ENCODE measurements at places on chromosomes 7 and 10.

- DNase-seq: no peak
Observed at GRCh38 chr7:92696584-92696983, 106.4 kb upstream of the FAM133B start.

DNA sequence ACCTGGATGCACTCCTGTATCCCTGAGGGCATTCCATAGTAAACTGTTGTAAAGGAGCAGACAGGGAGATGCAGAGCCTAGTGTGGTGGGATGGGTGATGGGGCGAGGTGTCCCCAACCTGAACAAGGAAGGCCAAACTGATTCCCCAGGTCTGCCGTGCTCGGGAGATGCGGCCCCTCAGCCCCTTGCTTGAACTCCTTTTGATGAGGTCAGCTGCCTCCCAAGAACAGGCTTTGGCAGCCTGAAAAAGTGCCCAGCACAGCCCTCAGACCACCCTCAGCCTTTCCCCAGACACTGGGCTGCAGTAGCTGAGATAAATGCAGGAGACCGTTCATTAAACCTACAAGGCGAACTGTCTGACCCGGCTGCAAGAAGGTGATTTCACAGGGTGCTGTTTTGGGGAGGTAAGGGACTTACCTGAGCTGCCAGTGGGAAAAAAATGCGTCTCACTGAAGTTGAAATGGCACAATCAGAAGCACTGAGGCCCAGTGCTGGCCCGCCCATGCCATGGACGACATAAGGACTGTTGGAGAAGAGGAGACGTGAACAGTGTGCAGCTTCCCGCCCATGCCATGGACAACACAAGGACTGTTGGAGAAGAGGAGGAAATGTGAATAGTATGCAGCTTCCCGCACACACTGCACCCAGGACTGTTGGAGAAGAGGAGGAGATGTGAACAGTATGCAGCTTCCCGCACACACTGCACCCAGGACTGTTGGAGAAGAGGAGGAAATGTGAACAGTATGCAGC is 148.4 kb upstream of the FAM20C start:
- DNase-seq: no peak

- DNase-seq: no peak
Observed at GRCh38 chr10:125007436-125007835, 65.5 kb downstream of the ZRANB1 start.

DNA sequence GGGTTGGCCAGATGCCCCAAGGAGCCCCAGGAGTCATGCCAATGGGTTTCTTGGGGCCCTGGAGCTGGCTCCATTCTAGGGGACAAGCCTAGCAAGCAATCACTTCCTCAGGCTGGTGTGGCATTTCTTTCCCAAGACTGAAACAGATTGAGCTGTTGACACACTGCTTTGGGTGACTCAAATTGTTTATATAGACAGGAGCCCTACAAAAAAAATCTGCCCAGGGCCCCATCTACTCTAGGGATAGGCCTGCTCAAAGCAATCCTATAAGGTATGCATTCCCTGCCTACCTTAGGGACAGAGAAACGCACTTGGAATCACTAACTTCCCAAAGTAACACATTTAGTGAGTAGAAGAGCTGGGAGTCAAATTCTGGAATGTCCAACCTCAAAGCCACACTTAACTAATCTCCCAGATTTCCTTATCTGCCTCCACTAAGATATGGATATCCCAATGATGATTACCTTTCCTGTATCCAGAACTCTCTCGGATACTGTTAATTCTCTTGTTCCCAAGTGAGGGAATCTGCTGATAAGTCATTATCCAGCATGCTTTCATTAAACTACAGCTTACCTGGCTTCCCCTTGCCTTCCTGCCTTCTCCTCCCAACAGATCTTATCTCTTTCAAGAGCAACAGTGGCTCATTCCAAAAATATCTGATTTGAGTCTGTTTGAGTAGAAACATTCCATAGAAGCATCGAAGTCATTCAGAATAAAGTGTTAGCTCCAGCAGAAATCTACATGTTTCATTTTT is 3.1 kb downstream of the ABLIM1 start:
- DNase-seq: no peak

GRCh38 chr10:44647877-44648542 is 263.1 kb upstream of the CXCL12 start:
- no peak for DNase-seq

DNA sequence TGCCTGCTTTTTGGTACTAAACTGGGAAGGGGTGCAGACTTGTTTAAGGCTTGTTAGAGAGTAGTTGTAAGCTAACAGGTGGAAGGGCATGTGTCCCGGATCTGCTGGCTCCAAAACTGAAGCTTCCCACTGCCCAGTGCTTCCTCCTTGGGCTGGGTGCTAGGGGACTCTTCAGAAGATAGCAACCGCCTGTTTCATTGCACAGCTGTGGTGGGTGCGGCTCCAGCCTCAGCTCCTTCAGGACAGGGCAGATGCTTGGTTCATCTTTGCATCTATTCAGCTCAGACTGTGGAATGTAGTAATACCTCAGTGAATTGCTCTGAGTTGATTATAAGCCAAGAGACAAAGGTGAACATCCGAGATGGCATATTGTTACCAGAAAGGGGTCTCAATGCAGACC is 527.1 kb downstream of the TYW1 start:
- no peak for DNase-seq

GRCh38 chr10:18236756-18237155 is 96.5 kb downstream of the CACNB2 start:
- no peak for DNase-seq

DNA sequence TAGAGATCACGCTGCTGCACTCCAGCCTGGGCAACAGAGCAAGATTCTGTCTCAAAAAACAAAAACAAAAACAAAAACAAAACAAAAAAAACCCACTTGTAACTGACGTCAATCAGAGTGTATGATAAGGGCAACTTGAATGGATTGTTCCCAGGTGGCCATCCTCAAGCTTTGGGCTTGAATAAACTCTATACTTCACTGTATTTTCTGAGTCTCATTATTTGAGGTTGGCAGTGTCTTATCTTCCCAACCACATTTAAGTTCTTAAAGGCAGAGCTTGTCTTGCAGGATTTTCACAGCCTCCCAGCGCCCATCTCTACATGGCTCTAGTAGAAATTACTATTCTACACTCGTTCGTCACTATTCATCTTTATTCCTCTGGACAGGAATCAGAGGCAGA is 5.1 kb upstream of the OAT start:
- no peak for DNase-seq

DNA sequence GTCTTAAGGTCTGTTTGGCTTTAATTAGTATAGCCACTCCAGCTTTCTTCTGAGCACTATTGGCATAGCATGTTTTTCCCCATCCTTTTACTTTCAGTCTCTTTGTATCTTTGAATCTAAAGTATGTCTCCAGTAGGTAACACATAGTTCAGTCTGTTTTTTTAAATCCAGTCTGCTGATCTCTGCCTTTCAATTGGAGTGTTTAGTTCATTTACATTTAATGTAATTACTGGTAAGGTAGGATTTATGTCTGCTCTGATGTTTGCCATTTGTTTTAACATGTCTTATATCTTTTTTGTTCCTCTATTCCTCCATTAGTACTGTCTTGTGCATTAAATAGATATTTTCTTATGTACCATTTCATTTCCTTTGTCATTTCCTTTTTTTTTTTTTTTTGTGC is 72.5 kb downstream of the EXOC6 start:
- DNase-seq: no peak

GRCh38 chr7:3722396-3722922 is 421.4 kb downstream of the SDK1 start:
- DNase-seq: no peak

- DNase-seq: no peak
Observed at GRCh38 chr10:6938384-6938783, 358.3 kb upstream of the PRKCQ start.

DNA sequence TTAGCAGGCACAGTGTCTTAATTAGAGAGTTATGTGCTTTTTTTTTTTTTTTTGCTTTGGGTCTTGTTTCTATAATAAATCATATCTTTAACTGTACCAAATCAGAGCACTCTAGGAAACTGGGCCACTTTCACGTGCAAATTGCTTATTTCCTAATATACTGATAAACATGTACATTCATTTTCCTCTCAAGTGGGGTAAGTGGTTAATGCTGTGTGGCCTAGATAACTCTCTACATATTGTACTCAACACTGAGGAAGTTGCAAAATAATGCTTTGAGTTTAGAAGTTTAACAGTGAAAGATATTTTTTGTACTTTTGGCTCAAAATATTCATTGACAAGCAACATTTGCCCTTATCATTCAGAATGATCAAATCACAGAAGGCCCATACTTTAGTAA is 115.9 kb upstream of the IFRD1 start:
- no peak for DNase-seq

GRCh38 chr10:29611781-29612381 is 22.9 kb downstream of the SVIL start:
- no peak for DNase-seq

GRCh38 chr7:158353606-158354570 is 233.7 kb downstream of the PTPRN2 start:
- DNase-seq: peak; percentile 38

DNA sequence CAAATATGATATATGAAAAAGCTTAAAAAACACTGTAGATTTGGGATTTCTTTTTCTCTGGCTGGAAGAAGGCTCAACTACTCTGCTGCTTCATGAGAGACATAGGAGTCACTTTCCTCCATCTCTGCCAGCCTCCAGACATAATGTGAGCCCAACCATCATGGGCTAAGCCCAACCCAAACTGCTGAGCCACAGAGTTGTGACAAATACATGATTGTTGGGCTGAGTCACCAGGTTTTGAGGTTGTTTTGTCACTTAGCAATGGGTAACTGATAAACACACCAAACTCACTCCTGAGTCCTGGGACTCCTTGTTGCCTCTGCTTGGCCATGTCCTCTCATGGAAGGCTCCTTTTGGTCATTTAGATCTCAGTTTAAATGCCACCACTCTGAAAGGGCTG is 381.8 kb upstream of the FZD8 start:
- DNase-seq: no peak

GRCh38 chr10:69851306-69851705 is 49.6 kb downstream of the COL13A1 start:
- no peak for DNase-seq

DNA sequence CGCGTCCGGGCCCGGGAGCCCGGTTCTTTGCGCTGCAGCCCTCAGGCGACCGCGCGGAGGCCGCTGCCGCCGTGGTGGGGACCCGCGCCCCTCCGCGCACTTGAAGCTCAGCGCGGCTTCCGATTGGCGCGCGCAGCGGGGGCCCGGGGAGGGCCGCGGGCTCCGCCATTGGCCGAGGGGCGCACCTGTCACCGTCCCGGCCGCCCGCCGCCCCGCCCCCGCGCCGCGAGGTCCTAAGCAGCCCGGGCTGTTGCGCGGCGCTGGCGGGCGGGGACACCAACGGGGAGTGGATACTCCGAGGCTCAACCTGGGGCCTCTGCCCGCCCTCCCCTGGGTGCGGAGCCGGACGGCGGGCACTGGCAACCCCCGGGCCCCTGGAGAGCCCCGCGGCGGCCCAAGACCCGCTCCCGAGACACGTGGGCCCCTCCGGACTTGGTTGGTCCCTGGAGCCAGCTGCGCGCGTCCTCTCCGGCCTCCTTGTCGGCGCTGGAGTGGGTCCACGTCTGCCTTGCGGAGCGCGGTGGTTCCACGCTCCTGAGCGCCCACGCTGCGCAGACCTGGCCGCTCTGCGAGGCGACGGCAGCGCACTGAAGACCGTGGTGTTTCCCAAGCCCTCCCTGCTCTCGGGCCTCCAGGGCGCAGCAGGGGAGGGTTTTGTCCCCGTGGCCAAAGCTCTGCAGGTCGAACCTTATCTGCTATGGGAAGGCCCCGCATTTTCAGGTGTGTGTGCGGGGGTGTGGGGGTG is at the start of gene MNX1:
Gene MNX1 (minus strand): TSS at position 76 of the 745 bp plus-strand sequence. CDS start 313 bp downstream, outside the sequence.
- DNase-seq: no peak

DNA sequence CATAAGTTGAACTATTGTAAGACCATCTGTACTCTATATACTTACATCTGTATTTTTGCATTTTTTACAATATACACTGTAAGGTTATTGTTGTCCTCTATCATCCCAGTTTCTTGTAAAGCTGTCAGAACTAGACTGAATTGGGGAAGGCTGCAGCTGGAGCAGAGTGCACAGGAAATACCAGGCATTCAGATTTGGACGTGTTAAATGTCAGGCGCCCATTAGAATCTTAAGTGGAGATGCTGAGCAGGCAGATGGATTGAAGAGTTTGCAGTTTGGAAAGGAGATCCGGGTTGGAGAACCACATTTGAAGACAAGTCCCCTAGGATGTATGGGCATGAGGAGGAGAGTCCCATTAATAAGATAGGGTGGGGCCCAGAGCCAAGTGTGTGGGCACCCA is 40.4 kb downstream of the MTURN start:
- DNase-seq: no peak

DNA sequence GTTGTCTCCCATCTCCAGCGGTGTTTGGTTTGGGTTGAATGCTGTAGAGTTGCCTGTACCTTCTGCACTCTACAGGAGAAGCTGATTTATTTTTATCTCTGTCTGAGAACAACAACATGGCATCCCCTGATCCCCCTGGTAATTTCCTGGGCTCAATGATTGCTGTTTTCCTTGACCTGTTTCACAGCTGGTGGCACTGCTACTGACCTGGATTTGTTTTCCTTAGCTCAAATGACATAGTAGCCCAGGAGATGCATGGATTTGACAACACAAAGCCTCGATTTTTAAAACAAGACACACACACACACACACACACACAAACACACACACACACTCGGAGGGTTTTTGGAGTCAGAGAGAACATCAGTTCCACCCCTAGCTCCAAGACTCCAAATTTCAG is 301.6 kb downstream of the NRG3 start:
- DNase-seq: no peak

- DNase-seq: peak; percentile 2
Observed at GRCh38 chr7:88169717-88170320, 50.0 kb downstream of the SRI start.

- no peak for DNase-seq
Observed at GRCh38 chr7:105723572-105723971, 142.3 kb upstream of the EFCAB10 start.

GRCh38 chr10:11197266-11197712 is 179.6 kb downstream of the CELF2 start:
- DNase-seq: no peak

DNA sequence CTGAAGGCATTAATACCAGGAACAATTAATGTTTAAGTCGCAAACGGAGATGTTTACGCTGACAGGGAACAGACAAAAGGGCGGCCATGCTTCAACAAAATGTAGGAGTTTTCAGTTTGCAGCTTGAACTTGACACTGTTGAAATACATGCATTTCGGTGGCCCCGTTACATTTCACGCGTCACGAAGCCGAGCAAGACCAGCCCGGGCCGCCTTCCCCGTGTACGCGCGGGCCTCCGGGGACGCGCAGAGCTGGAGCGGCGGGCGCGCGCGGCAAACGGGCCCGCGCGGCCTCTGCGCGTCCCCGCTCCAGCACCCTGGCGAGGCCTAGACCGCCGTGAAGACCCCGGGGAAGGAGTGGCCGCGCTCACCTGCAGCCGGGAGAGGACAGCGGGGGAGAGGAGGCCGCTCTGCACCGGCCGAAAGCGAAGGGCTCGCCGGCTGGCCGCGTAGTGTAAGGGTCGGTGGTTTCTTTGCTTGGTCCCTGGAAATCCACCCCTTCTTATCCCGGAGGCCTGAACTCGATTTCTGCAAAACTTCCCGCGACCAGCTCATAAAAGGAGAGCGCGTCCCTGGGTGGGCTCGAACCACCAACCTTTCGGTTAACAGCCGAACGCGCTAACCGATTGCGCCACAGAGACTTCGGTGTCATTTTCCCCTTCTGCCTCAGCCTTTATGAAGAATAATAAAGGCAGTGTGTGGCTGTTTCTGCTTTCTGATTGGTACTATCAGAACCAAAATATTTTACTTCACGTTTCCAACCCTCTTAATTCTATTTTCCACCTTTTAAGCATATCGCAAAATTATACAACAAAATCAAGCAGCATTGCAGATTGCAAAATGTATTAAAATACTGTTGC is 11.4 kb upstream of the EBLN1 start:
- peak; percentile 72 for DNase-seq

Measured in Panc1 (cell line).